ENCODE measurements at places on chromosomes 13 and 19. TPM values are rescaled to one million over a fixed set of nuclear protein-coding genes. Genes with fewer than 3 reads are reported as not detected.

ZNF382 gene
- 26.8 TPM for total RNA-seq

FUT6 gene
- total RNA-seq: 0.39 TPM

PRODH2 gene
- total RNA-seq: 1.3 TPM

GRCh38 chr13:80083853-80084676 is 256.9 kb downstream of the SPRY2 start:
- H3K27me3 ChIP-seq: no peaks in the 10 kb centered on the region
- H3K4me3 ChIP-seq: no peak overlapping the region
- no peaks in the 10 kb centered on the region for H3K36me3 ChIP-seq
- no peaks in the 10 kb centered on the region for H3K4me1 ChIP-seq
- DNase-seq: no peak

DNA sequence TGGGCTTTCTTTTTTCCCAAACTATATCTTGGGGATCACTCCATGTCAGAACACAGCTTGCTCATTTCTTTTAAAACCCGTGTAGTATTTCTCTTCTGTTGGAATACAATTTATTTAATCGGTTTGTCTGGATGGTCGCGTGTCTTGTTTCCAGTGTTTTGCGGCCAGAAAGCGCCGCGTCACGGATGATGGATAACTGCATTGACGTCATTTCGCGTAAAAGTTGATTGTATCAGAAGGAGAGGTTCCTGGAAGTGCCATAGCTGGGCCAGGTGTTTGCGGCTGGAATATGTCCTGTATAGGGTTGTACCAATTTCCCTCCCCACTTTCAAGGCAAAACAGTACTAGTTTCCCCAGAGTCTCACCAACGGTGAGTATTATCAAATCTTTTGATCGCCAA is 9.7 kb downstream of the ACTL9 start:
- no peak overlapping the region for H3K27ac ChIP-seq
- no peaks in the 10 kb centered on the region for H3K36me3 ChIP-seq
- H3K27me3 ChIP-seq: no peaks in the 10 kb centered on the region
- H3K4me1 ChIP-seq: no peaks in the 10 kb centered on the region

SERP2 gene
- 31.4 TPM for total RNA-seq

- H3K27ac ChIP-seq: no peak overlapping the region
- no peaks in the 10 kb centered on the region for H3K27me3 ChIP-seq
- H3K4me1 ChIP-seq: no peaks in the 10 kb centered on the region
- no peak overlapping the region for H3K4me3 ChIP-seq
Measured at GRCh38 chr13:31413516-31413915, 213.7 kb downstream of the B3GLCT start.

EDNRB gene
- 4.6 TPM for total RNA-seq

GRCh38 chr13:98975822-98976261 is 2.0 kb downstream of the DOCK9 start:
- H3K4me1 ChIP-seq: peaks cover 17% of the 10 kb centered on the region
- H3K27ac ChIP-seq: peak overlapping the region; percentile 65
- H3K27me3 ChIP-seq: no peaks in the 10 kb centered on the region
- peak overlapping the region; percentile 9 for H3K4me3 ChIP-seq

DNA sequence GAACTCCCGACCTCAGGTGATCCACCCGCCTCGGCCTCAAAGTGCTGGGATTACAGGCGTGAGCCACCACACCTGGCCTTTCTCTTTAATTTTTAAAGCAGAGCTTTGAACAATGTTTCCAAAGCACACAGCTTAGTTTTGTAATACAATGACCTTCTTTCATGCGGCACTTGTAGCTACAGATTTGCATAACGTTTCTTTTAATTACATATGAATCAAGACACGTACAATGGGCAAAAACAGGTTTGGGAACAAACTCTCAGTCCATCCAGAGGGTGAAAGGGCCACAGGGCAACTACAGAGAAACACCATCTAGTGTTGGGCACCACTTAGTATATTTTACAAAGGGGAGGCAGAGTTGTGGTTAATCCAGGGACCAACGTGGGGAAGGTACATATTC is 19.0 kb upstream of the S1PR4 start:
- no peak overlapping the region for H3K4me3 ChIP-seq
- no peak overlapping the region for H3K27ac ChIP-seq
- H3K4me1 ChIP-seq: peaks cover 4% of the 10 kb centered on the region
- no peaks in the 10 kb centered on the region for H3K27me3 ChIP-seq

MRPL4 gene
- 63.5 TPM for total RNA-seq

DNA sequence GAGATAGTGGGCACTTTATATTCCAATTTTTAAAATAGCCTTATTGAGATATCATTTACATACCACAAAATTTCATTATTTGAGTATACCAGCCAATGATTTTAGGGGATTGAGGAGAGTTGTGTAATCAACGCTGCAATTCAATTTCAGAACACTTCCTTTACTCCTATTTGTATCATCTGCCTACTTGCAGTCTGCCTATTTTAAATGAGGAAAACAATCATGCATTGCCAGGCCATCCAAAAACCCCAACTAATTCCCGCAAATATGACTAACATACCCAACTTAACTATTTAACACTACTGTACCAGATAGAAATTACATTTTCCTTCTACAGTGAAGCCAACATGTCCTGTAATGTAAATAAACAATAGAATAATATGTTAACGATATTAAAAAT is 26.7 kb downstream of the CAB39L start:
- no peak overlapping the region for H3K27ac ChIP-seq
- H3K27me3 ChIP-seq: no peaks in the 10 kb centered on the region
- DNase-seq: no peak
- no peak overlapping the region for H3K4me3 ChIP-seq

GRCh38 chr19:5407356-5407755 is 47.9 kb upstream of the ZNRF4 start:
- no peak overlapping the region for H3K4me3 ChIP-seq
- no peak overlapping the region for H3K27ac ChIP-seq
- DNase-seq: peak; percentile 43
- no peaks in the 10 kb centered on the region for H3K27me3 ChIP-seq

LYPD5 gene
- total RNA-seq: 14.7 TPM

SYNGR4 gene
- 21.8 TPM for total RNA-seq

DNA sequence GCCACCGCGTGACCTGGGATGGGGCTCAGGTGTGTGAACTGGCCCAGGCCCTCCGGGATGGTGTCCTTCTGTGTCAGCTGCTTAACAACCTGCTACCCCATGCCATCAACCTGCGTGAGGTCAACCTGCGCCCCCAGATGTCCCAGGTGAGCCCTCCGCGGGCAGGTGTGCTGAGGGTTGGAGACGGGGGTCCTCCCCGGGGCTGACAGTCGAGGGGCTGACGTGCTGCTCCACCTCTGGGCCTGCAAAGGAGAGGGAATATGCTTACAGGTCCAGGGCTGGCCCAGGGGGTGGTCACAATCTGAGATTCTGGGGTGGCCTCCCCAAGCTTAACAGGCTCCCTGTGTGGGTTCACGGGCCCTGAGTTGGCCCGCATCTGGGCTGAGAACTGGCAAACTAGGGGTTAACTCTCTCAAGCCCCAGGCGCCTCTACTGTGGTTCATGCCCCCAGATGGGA is 386 bp downstream of the VAV1 start:
- H3K27ac ChIP-seq: no peak overlapping the region
- DNase-seq: no peak
- no peaks in the 10 kb centered on the region for H3K27me3 ChIP-seq
- peak overlapping the region; percentile 23 for H3K4me3 ChIP-seq
- H3K4me1 ChIP-seq: no peaks in the 10 kb centered on the region
- no peaks in the 10 kb centered on the region for H3K36me3 ChIP-seq

DNA sequence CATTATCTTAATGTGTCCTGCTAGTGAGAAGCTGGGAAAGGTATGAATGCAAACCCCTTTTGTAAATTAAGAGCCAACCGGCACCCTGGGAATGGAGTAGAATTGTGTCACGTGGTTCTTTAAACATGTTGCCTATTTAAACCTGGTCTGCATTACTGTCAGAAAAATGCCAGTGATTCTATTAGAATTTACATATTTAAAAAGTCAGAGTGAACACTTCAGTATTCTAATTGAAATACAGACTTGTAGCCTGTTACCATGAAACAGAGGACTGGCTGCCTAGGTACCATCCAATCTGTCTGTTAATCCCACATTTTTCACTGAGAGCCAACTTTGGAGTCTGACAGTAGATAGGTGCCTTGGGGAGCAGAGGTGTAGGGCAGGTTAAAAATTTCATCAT is 652.3 kb upstream of the ARGLU1 start:
- H3K36me3 ChIP-seq: no peaks in the 10 kb centered on the region
- H3K27me3 ChIP-seq: no peaks in the 10 kb centered on the region
- no peak overlapping the region for H3K27ac ChIP-seq
- no peak for DNase-seq
- no peak overlapping the region for H3K4me3 ChIP-seq

- H3K36me3 ChIP-seq: no peaks in the 10 kb centered on the region
- no peak for DNase-seq
- H3K27ac ChIP-seq: no peak overlapping the region
- H3K4me3 ChIP-seq: no peak overlapping the region
Measured at GRCh38 chr13:111394211-111394922, 73.9 kb downstream of the TEX29 start.

DBP gene
- total RNA-seq: 51.0 TPM

DNA sequence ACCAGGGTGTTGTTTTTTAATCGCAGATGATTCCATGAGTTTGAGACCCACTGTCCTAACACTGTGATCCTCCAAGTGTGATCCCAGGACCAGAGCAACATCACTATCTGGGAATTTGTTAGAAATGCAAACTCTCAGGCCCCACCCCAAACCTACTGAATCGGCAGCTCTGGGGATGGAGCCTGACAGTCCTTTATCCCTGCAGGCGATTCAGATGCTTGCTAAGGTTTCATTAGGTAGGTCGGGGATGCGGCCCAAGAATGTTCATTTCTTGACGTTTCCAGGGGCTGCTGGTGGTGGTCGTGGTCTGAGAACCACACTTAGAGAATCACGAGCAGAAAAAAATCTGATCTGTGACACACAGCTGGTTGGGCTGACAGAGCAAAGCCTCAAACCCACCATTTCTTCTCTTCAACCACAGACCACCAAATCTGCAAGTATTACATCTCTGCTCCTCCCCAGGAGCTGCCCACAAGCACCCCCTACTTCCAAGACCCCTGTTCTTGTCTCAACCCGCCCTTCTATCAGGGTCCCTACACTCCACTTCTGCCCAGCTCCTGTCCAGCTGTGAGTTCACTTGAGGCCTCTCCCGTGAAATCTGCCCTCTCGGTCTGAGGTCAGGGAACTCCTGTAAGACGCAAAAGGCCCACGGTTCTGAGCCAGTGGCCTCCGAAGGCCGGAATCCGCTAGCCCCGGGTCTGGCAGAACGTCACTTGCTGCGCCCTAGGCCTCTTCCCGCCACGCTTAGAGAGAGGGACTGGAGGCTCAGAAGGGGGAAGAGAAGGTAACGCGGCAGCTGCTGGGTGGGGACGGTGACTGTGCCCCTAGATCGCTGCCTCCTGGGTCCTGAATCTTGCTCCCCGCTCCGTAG is 1.1 kb upstream of the FARP1 start:
- H3K27ac ChIP-seq: peak overlapping the region; percentile 74
- H3K4me3 ChIP-seq: peak overlapping the region; percentile 77
- peaks cover 15% of the 10 kb centered on the region for H3K4me1 ChIP-seq
- peak; percentile 37 for DNase-seq
- no peaks in the 10 kb centered on the region for H3K36me3 ChIP-seq

CGB2 gene
- total RNA-seq: 3.6 TPM

ALOX5AP gene
- 7.3 TPM for total RNA-seq

DNA sequence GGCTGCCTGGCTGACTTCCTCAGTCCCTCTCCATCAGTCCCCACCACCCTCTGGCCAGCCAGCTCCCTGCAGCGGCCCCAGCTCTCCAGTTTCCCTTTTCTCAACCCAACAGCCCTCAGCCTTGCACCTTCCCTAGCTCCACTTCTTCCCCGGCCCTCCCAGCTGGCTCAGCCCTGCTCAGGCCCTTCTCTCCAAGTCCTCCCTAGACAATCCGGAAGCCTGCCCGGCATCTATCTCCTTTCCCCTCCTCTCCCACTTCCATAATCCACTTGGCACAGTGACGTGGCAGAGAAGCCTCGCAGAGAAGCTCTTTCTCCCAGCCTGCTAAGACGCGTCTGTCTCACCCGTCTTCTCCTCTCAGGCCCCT is 1.1 kb downstream of the UBXN6 start:
- peak; percentile 63 for DNase-seq
- no peaks in the 10 kb centered on the region for H3K36me3 ChIP-seq
- H3K4me3 ChIP-seq: peak overlapping the region; percentile 87
- no peaks in the 10 kb centered on the region for H3K27me3 ChIP-seq
- peaks cover 31% of the 10 kb centered on the region for H3K4me1 ChIP-seq

GRCh38 chr13:80313668-80314256 is 27.2 kb downstream of the SPRY2 start:
- no peaks in the 10 kb centered on the region for H3K27me3 ChIP-seq
- no peak overlapping the region for H3K27ac ChIP-seq
- H3K4me3 ChIP-seq: no peak overlapping the region
- H3K4me1 ChIP-seq: no peaks in the 10 kb centered on the region

- no peak overlapping the region for H3K27ac ChIP-seq
- H3K36me3 ChIP-seq: no peaks in the 10 kb centered on the region
- H3K27me3 ChIP-seq: no peaks in the 10 kb centered on the region
- no peak overlapping the region for H3K4me3 ChIP-seq
Measured at GRCh38 chr19:2188708-2189385, 25.1 kb downstream of the DOT1L start.

CGB3 gene
- total RNA-seq: not detected

- peaks cover 15% of the 10 kb centered on the region for H3K4me1 ChIP-seq
- H3K27me3 ChIP-seq: no peaks in the 10 kb centered on the region
- H3K36me3 ChIP-seq: no peaks in the 10 kb centered on the region
- DNase-seq: no peak
- H3K27ac ChIP-seq: no peak overlapping the region
Measured at GRCh38 chr19:46470376-46470775, 987 bp downstream of the PNMA8A start.

MIR17HG gene
- total RNA-seq: 7.7 TPM

- no peaks in the 10 kb centered on the region for H3K36me3 ChIP-seq
- H3K27me3 ChIP-seq: no peaks in the 10 kb centered on the region
- no peaks in the 10 kb centered on the region for H3K4me1 ChIP-seq
Measured at GRCh38 chr13:49388091-49388635, 55.7 kb downstream of the CAB39L start.

PINLYP gene
- total RNA-seq: 5.9 TPM

DNA sequence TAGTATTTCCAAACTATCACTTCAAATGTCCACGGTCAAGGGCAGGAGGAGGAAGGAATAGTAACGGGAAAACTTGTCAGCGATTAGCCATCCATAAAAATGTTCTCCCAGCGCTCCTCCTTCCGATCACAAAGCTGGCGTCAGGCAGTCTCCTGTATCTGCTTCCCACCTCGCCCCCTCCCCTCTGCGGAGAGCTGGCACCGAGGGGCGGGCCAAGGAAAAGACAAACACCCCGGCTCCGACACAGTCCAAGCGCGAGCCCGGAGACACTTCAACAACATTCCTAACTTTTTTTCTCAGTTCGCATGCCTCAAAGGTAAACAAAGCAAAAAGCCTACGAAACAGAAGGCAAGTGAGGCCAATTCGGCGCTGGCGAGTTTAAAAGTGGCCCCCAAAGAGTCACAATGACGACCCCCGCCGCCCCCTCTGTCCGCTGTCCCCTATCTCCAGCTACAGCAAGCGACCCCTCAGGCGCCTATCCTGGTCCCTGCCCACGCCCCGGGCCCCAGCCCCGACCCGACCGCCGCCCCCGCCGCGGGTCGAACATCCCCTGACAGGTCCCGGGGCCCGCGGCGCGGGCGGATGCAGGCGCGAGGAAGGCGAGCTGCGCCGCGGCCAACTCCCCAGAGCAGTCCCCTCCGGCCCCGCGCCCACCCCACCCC is 736 bp downstream of the SMAD9 start:
- DNase-seq: peak; percentile 56
- H3K4me1 ChIP-seq: no peaks in the 10 kb centered on the region
- no peaks in the 10 kb centered on the region for H3K27me3 ChIP-seq
- H3K4me3 ChIP-seq: peak overlapping the region; percentile 73
